Stimulated activated CD8-positive, alpha-beta memory T cell treated with anti-CD3 and anti-CD28 coated beads, Interleukin-4, amount 100 ng/mL, for 1 hour (primary cell): ENCODE measurements at places on chromosomes 16 and 17.

DNA sequence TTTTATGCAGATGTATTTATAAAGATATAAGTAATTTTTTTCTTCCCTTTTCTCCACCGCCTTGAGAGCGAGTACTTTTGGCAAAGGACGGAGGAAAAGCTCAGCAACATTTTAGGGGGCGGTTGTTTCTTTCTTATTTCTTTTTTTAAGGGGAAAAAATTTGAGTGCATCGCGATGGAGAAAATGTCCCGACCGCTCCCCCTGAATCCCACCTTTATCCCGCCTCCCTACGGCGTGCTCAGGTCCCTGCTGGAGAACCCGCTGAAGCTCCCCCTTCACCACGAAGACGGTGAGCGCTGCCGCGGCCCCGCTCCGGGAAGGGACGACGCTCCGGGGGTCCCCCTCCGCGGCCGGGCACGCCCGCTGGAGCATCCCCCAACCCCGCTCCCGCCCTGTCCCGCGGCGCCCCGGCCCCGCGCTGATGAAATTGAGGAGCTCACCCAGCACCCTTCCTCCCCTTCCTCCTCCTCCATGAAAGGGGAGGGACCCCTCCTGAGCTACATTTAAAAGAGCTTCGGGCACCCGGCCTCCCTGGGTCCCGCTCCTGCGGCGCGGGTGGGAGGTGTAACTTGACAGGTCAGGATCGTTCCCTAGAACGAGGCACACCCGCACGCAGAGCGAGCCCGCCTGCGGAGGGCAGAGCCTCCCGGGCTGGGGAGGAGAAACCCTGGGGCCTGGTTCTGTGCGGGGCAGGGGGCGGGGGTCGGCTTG lies 706 bp downstream of the HLF start:
- no peak for DNase-seq

GRCh38 chr17:10547351-10547750 lies 2.1 kb downstream of the MYH2 start:
- no peak for DNase-seq

GRCh38 chr16:30358990-30359870 lies 4.1 kb upstream of the CD2BP2 start:
- DNase-seq, result no peak

- no peak for DNase-seq
Observed at GRCh38 chr16:75627851-75628250, 4.8 kb upstream of the ADAT1 start.

- DNase-seq, result no peak
Observed at GRCh38 chr16:58440131-58440530, 47.9 kb downstream of the GINS3 start.

DNA sequence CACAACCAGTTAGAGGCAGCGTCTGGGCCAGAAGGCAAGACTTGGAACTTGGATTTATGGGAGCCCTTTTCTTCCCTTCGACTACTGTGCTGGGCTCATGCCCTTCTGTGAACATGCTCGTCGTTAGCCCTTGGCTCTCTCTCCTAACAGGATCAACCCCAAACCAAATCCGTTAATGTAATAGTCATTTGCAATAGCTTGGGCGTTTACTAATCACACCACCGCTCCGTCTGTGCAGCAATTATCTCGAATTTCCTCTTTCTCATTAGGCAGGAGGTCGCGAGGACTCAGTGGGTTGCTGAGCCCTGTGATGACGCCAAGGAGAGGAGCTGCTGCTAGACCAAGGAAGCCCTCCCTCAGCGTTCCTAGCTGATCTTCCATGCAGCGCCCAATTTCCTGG lies 114.7 kb downstream of the ENGASE start:
- no peak for DNase-seq

- DNase-seq, result no peak
Observed at GRCh38 chr17:27341041-27341471, 47.1 kb downstream of the WSB1 start.

GRCh38 chr16:70157105-70157476 lies 16.5 kb upstream of the CLEC18C start:
- no peak for DNase-seq

GRCh38 chr17:227946-228615 lies 46.6 kb upstream of the DOC2B start:
- DNase-seq, result no peak

DNA sequence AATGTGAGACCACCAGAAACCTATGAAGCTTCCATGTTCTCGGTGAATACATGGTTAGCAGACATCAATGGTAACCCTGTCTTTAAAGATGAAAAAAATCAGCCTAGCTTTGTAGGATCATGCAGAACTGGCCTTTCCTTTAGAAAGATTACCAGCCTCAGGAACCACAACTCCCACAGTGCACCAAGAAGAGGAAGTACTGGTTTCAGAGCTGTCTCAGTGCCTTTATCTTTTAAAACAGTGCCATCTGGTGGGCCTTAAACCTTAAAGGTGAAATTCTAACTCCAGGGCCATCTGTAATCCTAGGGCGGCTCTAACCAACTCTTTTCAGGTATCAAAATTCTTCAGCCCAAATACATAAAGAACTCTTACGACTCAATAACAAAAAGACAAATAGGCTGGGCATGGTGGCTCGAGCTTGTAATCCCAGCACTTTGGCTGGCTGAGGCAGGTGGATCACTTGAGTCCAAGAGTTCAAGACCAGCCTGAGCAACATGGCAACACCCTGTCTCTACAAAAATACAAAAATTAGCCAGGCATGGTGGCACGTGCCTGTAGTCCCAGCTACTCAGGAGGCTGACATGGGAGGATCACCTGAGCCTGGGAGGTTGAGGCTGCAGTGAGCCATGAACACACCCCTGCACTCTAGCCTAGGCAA lies 5.4 kb downstream of the ATPAF2 start:
- no peak for DNase-seq

- no peak for DNase-seq
Observed at GRCh38 chr17:50837980-50838954, 2.9 kb downstream of the WFIKKN2 start.

DNA sequence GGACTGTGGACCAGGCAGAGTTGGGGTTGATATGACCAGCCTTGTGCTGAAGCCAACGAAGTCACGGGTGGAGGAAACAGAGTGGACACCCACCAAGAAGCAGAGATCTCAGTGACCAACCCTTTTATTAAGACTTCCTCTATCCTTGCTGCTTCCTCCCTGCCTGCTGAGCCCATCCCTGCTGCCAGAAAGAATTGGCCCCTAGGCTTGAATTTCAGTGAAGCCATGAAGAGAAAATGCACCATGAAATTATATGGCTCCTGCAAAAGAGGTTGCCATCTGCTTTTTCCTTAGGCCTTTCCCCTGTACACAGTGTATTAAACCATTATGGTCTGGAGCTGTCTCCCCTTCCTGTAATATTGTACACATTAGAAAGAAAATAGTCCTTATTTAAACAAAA lies 246.7 kb downstream of the HS3ST3B1 start:
- DNase-seq, result no peak

GRCh38 chr17:55687037-55687436 lies 35.6 kb downstream of the TMEM100 start:
- no peak for DNase-seq

GRCh38 chr17:11922638-11923037 lies 74.6 kb downstream of the ZNF18 start:
- DNase-seq, result no peak

DNA sequence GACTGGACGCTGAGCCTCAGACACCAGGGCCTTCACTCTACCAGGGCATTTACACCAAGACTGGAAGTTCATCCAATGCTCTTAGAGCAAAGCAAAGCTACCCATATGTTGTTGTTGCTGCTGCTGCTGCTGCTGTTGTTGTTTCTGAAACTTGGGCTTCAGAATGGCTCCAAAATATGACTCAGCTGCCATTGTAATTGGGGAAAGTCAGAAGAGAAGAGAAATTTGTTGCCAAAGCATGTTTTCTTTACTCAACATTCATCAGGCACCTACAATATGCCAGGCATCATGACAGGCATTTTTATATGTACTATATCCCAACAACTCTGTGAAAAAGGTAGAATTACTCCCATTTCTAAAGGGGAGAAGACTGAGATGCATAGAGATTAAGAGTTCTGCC lies 11.9 kb downstream of the KRT32 start:
- DNase-seq, result no peak

GRCh38 chr16:12009922-12010321 lies 33.4 kb downstream of the SNX29 start:
- no peak for DNase-seq

GRCh38 chr16:471353-472198 lies 46.1 kb downstream of the RAB11FIP3 start:
- DNase-seq, result no peak
